H9 (cell line): ENCODE measurements at places on chromosomes 6 and 20.
A peak's percentile ranks its signal among the peaks of the same experiment; 100 is the strongest.

DNA sequence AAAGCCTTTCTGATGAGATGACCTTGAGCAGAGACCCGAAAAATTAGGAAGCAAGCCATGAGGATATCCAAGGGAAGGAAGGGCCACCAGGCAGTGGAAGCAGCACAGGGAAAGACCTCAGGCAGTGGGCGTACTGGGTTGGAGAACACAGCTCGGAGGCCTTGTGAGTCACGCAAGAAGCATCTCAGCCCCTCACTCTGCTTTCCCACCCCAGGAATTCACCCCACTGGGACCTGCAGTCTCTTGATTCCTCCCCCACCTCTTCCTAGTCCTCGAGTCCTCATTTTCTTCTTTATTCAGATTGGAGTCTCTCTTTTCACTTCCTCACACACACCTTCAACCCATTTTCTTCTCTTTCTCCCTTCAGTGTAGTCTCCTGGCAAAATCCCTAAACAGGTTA lies 27.0 kb downstream of the RPRD1B start:
- DNase-seq = peak; percentile 29

- no peak for DNase-seq
These were observed 164.2 kb downstream of the SLC24A3 start for GRCh38 chr20:19376451-19377229.

- DNase-seq = no peak
These were observed 24.2 kb upstream of the FRMD1 start for GRCh38 chr6:168103050-168103830.

DNA sequence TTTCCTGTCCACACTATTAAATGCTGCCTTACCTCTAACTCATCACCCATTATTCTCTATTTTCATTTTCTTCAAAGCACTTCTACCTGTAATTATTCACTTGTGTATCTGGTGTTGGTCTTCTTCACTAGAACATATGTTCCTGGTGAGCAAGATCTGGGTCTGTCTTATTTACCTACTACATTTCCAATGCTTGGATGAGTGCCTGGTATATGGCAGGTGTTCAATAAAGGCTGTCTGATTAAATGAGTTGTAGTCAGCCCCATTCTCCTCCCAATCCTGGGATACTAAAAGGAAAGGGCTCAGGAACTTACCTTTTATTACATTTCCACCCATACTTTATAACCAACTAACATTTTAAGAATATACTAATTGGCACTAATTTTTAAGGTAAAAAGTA lies 61.0 kb downstream of the CEP162 start:
- DNase-seq = no peak

DNA sequence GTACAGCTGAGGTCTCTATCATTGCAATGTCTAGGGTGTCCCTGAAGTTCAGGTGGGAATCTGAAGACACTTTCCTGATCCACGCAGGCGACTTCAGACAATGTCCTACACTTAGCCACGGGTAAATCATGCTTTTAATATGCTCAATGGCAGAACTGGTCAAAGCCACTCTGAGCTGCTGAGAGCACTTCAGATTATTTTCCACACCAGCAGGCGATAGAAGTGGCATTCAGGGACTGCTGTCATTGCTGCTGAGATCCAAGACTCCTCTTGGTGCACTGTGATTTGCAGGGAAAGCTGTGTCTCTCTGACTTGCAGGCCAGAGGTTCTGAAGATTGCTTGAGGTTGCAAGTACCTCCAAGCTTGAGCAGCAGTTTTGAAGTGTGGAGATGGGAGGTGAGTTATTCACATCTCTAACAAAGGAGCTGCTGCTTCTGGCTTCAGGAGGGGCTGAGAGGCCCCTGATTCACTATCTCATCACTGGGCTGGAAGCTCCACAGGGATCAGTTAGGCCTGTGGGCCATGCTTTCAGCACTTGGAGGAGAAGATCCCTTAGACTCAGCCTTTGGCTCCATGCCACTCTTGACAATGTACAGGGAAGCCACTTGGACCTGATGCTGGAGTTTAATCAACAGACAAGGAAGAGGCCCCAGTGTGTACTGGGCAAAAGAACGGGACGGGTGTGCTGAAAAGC lies 2.9 kb upstream of the SSTR4 start:
- no peak for DNase-seq

DNA sequence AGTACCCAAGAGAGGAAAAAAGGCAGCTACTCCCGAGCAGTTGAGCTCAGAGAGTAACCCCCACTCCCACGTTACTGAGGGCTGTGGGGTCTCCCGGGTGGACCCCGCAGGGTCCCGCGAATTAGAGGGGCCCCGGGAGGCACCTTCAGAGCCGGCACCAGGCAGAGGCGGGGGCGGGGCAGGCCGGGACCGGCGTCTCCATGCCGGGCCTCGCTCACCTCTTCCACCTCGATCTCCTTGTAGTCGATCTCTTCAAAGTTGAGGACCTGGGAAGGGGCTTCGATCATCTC lies 381 bp downstream of the MAP3K7 start:
- DNase-seq = no peak

- DNase-seq = no peak
These were observed 34.3 kb upstream of the TULP4 start for GRCh38 chr6:158278004-158278403.

GRCh38 chr20:23873370-23874015 lies 6.1 kb downstream of the CST5 start:
- no peak for DNase-seq

- no peak for DNase-seq
These were observed 409.6 kb downstream of the GRIK2 start for GRCh38 chr6:101803136-101803535.

GRCh38 chr6:165705941-165706340 lies 42.9 kb upstream of the PDE10A start:
- DNase-seq = no peak

GRCh38 chr20:25188218-25188617 lies 7.3 kb upstream of the ENTPD6 start:
- no peak for DNase-seq

DNA sequence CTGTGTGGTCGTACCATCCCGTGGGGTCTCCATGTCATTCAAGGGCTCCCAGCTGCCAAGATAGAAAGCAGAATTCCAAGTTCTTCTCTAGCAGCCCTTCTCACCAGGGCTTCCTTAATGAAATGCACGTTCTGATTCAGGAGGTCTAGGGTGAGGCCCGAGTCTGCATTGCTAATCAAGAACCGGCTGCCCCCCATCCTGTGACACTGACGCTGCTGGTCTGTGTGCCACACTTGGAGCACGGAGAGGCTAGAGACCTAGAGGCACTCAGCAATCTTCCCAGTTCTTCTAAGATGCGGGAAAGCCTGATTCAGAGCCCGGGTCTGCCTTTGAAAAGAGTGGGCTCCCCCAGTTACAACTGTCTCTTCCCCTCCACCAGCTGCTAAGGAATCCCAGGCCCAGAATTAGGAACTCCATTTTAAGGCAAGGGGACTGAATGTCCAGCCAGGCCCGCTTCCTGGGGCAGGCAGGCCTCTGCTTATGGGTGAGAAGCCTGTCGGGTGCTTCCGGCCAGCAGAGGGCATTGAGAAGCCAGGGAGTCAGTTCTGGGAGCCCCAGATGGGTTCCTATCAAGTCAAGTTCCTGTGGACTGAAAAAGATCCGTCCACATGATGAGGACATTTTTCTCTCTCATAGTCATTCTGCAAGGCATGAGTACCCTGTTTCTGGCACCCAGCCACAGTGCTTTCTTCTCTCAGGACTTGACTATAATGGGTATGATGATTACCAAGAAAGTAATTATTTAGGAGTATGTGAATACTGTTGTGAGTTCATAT lies 69.8 kb upstream of the RIN2 start:
- peak; percentile 79 for DNase-seq
